ENCODE measurements at places on chromosomes 1 and 21.
A peak's percentile ranks its signal among the peaks of the same experiment; 100 is the strongest.

GRCh38 chr1:158016651-158017335 is 23.3 kb downstream of the KIRREL1 start:
- no peak for DNase-seq

- no peak for DNase-seq
Observed at GRCh38 chr1:110069404-110070281, 829 bp downstream of the ALX3 start.

DNA sequence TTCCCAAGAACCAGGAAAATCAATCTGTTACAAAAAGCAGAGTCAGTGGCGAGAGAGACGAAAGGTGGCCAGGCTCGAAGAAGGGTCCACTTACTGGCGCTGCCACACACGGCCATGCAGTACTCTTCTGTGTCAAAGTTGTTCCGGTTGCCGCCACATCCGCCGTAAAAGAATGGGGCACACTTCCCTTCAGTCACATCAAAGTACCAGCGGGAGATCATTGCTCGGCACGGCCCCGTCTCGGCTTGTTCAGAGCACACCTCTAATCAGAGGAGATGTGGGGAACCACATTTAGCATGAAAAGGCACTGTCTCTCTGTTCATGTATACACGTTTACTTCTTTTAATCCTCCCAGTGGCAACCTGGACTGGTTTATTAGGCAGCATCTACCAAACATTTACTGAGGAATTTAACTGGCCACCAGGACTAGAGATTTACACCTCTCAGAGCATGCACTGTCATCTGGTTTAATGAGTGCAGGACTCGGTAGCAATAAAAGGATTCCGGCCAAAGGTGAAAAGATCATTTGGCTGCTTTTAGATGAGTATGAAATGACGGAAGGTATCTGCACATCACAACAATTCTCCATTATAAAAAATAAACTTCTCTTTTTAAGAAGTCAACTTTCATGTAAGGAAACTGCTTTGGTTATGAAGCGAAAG is 170.5 kb downstream of the APP start:
- no peak for DNase-seq

GRCh38 chr1:78284354-78284753 is 206.4 kb upstream of the PTGFR start:
- no peak for DNase-seq

GRCh38 chr1:228050571-228051231 is 31.8 kb upstream of the ARF1 start:
- no peak for DNase-seq

DNA sequence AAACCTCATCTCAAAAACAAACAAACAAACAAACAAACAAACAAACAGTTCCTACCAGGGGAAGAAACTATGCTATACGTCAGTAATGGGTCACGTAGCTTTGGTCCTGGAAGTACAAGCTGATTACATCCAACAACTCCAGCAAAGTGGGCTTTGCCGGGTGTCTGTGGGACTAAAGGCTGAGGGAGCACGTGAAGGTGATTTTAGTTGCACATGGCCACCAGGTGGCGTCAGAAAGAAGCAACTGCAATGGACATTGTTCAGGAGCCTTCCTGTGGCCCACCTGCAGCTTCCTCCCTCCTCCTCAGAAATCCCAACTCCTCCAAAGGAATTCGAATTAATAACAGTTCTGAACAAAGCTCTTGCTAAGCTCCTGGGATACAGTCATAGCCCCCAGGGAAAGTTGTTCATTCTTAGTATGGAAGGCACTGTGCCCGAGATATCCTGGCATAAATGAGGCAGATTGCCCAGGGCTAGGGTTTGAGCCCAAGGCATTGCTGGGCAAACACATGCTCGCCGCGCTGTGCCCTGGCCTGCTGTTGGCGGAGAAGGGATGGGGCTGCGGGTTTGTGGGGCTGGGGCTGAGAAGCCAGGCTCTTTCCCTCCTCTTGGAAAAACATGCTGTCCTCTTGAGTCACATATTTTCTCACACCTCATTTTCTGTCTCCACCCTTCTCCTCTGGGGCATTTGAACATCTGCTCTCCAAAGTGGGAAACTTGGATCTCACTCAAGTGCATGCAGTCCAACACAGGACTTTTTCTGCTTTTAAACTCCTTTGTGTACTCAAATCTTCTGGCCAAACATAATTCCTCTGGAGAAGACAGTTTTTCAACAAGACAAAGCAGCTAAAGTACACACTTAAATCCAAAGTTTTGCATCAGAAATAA is 28.6 kb downstream of the AKNAD1 start:
- DNase-seq, result peak; percentile 56

DNA sequence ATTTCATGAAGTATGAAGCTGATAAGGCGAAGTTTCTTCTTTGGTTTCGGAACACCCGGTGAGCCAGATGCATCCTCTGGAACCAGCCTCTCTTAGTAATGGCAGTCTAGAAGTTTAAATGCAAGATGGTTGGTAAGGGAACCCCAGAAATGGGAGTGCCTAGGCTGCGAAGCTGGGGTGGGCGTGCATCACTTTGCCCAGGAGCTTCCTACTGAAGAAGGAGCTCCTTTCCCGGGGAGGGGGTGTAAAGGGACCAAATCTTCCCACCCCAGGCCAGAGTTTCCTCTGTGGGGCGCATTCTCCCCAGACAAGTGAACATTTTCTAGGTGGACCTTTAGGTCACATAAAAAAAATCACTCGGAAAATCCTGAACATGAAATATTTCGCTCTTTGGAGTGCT is 4.4 kb downstream of the TFF2 start:
- DNase-seq, result no peak

DNA sequence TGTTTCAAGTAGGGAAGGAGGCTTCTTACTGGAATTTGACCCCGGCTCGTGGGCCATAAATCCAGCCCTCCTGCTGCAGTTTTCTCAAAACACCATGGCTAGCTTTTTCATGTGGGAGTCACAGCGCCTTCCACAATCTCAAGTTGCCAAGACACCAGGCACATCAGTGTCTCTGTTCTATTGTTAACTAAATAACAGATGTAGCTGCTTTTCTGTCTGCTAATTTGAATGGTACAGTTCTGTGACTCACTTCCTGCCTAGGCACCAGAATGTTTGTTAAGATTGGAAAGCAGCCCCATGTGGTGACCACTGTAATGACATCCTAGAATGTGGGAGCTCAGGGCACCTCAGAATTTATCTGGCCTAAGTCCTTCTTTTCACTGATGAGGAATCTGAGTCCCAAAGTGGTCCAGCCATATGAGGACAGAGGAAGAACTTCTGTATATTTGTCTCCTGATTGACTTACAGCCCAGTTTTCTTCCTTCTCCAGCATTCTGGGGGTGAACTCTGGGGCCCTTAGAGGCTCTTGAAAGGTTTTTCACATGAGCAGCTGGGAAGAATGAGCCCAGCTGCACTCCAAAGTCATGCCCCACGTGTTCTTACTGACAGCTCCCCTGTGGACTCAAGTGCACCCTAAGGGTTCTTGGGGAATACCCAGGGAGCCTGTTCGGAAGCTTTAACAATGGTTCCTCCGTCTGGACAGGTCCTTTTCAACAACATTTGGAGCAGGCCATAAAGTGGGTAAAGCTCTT is 27.5 kb downstream of the TRIM45 start:
- DNase-seq, result peak; percentile 19

DNA sequence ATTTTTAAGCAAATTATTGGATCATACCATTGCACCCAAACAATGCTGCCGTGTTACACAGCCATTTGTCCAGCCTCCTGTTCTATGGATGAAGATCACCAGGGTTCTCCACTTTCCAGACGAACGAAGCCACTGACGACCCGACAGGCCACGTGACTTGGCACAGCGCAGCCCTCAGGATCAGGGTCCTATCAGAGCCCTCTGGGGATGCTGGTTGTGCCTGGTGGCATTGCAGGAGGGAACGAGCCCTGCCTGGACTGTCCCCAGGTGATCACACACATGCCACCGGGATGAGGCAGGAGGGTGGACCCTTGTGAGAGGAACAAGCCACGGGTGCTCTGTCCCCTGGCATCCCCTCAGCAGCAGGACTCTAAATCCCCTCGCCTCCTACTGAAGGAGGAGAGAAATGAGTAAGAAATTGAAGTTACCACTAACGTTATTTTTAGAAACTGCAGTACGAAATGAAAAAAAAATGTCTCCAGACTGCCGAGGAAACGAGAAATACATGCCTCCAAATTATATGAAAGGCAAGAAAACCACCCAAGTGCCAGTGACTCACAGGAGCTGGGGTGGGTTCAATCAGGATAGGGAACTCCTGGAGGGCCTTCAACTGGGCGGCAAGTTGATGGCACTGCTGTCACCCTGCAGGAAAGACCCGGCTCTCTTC is 58.7 kb upstream of the PDE9A start:
- DNase-seq, result no peak

GRCh38 chr1:108962681-108963051 is 618 bp downstream of the CLCC1 start:
- DNase-seq, result no peak

DNA sequence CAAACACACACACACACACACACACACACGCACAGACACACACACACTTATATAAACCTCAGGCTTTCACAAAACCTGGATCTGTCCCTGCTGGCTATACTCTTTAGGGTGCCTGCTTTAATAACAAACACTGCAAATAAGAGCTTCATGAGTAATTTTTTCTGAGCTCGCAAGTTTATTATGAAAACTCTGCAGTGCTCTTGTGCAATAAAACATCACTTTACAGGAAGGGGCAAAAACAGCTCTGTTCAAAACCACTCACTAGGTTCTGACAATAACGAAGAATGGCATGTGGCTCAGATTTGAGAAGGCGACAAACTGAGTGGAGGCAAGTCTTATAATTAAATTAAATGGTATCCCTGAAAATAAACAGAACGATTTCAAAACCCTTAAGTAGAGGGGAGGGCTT is 42.6 kb upstream of the CTPS1 start:
- no peak for DNase-seq

DNA sequence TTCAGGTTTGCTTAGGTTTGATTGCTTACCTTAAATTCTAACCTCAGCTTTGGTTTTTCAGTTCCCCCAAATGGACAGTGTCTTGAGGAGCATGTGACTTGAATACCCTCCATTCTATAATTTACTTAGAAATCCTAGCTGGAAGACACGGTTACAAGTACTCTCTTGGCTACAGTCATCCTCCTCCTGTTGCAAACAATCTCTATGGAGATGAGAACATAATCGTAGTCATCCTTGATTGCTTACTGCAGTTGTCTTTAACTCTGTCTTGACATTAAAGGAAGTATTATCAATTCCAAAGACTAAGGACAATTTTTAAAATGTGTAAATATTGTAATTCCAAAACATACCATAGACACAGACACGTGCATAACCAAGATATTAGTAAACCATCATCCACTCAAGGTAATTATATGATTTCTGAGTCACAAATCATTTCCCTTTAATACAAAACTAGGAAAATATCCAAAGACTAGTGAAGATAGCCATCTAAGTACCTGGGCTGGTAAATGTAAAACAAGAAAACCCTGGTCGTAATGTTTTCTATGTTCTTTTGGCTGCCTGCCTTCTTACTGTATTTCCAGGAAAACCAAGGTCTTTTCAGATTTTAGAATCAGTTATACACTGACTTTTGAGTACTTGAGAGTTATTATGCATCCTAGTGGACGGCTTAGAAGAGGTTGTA is 149.9 kb downstream of the CHRM3 start:
- DNase-seq, result no peak

DNA sequence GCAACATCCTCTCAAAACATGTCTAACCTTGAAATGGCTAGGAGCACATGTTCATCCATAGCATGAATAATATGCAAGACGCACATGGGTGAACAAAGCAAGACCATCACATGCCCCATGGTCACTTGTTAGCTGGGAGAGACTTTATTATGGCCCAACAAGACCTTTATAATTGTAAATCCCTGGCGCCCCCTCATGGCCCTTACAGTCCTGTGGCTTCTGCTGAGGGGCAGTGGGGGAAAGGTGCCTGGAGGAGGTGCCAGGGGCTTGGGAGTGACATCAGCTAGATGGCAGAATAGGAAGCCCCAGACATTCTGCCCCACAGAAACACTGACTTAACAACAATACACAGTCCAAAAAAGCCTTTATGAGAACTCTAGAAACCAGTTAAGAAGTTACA is 51.7 kb downstream of the CSMD2 start:
- no peak for DNase-seq

GRCh38 chr21:38506661-38507281 is 8.5 kb upstream of the ERG start:
- DNase-seq, result no peak

DNA sequence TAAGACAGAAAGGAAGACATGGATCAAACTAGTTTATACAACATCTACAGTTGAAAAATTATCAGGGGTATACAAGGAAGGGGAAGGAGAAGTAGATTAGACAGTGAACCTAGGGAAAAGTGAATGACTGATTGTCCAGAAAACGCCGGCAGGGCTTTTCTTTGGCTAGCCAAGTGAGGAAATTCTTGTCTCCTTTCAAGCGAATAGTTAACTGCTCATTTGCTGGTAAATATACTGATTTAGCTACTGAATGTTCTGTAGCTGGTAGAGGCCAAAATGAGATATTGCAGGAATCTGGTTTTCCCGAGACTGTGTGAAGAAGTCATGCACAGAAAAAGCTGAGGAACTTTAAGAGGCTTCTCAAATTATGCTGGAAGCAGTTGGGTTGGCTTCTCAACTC is 128.5 kb upstream of the ZNHIT6 start:
- no peak for DNase-seq

DNA sequence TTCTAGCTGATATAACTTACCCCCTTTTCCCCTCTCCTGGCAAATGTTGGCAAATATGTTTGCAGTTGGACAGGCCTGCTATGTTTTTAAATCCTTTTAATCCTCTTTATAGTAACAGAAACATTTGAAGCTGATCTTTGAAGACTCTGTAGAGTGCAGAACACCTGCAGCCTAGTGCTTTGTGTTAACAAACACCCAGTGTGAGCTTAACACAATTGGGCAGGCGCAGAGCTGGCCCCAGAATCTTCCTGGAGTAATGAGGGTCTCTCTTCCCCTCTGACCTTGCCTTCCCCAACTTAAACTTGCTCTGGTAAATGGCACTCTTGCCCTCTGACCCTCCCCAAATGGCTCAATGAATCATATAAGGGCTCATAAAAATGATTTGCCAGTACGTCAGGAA is 247.9 kb upstream of the LYPLAL1 start:
- DNase-seq, result no peak

GRCh38 chr1:40627987-40628902 is 37.2 kb downstream of the RIMS3 start:
- no peak for DNase-seq

GRCh38 chr1:4786055-4786454 is 131.6 kb downstream of the AJAP1 start:
- no peak for DNase-seq

DNA sequence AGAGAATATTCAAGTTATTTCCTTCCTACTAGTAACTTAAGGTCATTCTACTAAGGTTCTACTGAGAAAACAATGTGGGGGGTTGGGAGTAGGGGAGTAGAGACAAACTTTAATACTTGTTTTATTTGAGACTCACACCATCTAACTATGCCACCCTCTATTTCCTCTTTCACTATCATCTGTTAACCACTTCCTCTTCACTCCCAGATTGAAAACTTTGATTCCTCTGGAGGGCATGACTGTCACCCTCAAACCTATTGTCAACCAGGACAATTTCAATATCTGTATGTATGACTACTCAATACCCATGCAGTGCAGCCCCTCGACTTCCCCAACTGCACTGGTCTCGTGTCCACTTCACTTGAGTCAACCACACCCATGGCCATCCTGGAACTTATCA is 165.6 kb upstream of the POGK start:
- DNase-seq, result no peak

All from HTR-8/SVneo (cell line).